ENCODE measurements at places on chromosomes 3 and 15.
A peak's percentile ranks its signal among the peaks of the same experiment; 100 is the strongest.

DNA sequence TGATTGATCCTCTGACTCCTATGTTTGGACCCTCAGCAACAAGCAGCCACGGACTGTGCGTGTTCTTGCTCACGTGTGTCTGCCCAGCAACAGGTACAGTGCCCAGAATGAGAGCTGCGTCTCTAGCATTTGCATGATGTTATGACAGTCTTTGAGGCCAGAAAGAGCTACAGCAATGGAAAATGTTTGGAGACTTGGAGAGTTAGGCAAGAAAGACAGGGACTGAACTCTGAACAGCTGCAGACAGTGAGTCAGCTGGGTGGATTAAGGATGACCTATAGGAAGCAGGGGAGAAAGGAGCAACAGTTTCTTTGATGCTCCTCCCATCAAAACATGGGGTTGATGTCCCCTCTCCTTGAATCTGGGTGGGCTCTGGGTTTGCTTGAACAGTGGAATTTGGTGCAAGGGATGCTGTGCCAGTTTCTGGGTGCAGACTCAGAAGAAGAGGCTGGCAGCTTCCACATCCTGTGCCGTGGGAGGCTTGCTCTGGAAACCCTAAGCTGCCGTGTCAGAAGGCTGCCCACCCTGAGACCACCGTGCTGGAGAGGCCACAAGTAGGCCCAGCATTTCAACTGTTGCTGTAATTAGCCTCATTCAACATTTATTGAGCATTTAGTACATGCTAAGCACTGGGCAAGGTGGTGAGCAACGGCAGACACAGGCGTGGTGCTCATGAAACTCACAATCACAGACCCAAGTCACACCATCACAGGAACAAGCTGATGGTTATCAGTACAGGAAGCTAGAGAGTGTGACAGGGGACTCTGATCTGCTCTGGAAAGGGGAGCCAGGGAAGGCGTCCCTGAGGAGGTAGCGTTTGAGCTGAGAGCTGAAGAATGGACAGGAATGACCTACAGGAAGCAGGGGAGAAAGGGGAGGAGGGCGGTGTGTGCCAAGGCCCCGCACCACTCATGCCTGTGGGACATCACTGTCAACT, 21.7 kb downstream of the CCR9 start:
- DNase-seq: no peak

DNA sequence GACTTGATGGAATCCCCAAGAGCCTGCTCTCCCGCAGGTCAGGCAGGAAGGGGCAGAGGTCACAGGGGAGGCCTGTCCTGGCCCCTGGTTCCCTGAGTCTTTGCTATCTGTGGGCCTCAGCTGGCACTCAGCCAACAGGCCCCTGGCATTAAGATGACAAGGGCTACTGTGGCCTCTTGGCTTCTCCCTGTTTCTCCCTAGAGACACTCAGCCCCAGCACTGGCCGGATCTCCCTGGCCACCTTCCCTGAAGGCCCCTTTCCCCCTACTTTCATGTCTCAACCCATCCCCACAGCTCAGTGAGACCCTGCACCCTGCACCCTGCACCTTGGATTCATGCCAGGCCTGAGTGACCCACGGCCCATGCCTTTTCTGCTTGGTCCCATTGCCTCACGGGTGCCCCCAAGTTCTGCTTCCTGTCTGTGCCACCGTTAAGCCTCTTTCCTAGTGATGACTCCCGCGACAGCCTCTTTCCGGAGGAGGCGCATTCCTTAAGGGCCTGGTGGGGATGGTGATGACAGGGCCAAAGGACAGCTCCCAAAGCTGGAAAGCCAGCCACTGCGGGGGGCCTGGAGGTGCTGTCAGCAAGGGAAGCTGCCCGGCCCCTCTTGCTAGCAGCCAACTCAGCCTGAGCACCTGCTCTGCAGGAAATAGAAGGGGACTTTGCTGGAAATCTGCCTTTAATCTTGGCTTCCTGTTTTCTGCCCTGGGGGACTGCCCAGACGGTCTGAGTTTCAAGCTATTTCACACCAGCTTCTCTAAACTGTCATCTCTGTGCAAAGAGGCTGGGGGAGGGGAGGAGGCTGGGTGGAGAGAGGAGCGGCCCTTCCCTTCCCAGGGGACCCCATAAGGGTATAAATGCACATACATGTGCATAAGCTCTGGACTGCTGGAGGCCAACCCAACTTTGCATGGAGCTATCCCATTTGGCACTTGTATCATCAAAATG, 4.8 kb upstream of the CSK start:
- DNase-seq: peak; percentile 62

- DNase-seq: no peak
These were observed 55.1 kb upstream of the ADGRG7 start for GRCh38 chr3:100554373-100554676.

DNA sequence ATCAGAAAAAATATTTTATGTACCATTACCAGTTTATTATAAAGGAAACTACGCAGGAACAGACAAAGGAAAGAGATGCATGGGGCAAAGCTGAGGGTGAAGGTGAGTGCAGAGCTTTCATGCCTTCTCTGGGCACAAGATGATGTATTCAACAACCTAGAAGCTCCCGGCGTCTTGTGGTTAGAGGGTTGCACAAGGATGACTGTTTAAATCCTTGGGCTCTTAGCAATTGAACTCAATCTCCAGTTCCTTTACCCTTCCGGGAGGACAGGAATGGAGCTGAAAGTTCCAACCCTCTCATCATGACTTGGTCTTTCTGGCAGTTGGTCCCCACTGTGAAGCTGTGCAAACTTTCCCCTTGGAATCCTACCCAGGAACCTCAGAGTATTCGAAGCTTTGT, 542.0 kb downstream of the EPHA3 start:
- DNase-seq: no peak

- no peak for DNase-seq
These were observed 53.9 kb downstream of the LINGO1 start for GRCh38 chr15:77578641-77579372.

GRCh38 chr15:25677719-25678499, 185.2 kb downstream of the ATP10A start:
- DNase-seq: no peak

DNA sequence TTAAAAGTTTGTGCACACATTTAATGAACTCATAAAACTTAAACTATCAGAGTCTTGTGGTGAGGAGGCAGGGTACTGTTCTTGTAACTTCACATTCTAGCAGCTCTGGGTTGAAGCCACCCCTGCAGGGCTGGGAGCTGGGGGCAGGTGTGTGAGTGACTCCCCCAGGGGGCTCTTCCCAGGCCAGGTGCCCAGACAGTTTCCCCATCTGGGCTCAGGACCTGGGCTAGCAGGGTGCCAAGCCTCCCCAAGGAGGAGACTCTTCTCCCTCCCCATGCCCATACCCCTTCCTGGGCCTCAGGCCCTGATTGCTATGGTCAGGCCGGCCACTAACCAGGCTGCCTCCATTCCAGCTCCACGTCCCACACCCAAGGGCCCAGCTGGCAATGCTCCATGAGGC, 22.0 kb upstream of the CHCHD6 start:
- no peak for DNase-seq

DNA sequence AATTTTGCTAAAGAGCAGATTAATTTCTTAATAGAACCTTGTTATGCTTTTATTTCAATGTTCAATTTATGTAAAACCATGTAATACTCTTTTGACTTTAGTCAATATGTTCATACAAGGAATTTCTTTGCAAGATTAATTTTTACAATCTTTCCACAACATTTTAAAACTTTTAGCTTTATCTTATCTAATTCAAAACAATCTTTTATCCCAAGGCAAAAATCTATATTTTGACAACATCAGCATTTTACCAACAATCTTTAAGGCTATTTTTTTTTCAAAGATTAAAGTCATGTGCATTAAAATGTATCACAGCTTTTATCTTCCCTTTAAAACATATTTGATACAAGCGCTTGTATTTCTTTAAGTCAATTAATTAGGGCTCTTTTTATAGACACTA, 914.7 kb downstream of the PLOD2 start:
- DNase-seq: no peak

GRCh38 chr15:101308604-101309435, 13.8 kb upstream of the SNRPA1 start:
- DNase-seq: no peak

DNA sequence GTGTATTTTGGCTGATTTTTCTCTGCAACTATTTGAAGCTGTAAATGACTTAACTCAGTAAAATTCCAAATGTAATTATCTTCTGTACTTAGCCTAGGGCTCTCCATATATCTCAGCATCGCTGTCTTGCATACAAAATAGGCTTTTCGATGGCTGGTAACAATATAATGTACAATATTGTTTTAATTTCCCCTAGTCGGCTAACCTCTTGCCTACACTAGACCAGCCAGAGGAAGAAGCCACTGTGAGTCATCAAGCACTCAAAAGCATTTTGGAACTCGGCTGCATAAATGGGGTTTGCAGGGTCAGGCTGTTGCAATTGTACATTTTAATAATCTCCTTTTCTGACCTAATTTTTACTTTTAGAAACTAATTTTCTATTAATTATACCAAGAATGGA, 583.8 kb downstream of the FOXP1 start:
- no peak for DNase-seq

DNA sequence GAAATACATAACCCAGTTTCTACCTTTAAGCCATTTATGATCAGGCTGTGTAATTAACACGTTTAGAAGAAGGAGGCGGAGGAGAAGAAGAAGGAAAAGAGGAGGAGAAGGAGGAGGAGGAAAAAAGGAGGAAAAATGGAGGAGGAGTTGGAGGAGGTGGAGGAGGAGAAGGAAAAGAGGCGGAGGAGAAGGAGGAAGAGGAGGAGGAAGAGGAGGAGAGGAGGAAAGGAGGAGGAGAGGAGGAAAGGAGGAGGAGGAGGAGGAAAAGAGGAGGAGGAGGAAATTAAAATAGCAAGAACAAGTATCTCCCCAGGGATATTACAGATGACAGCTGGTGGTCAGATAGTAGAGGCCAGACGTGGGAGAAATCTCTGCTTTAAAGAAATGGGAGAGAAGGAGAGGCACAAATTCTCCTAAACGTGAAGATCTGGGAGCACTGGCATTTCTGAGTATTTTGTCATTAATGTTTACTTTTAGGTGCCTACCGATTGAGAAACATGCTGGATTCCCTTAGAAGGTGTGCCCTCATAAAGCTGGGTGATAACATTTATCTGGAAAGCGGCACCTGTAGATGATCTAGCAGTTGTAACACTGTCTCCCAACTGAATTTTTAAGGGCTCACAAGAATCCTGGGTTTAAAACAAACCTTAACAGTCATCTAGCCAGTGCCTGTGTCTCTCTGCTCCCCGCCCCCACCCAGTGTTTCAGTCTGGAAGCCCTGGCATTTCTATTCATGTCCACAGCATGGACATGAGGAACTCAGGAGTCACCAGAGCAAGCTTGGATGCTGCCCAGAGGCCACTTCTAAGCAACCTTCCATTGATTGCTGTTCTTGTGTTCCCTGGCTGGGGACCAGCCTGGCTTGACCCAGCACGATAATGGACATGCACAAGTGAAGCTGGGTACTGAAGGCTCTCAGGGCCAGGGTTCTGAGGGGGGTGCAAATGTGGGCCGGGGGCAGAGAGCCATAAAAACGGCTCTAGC, 75.2 kb downstream of the CHRNA7 start:
- DNase-seq: no peak

- DNase-seq: no peak
These were observed 4.2 kb downstream of the RARRES1 start for GRCh38 chr3:158728061-158728377.

- DNase-seq: peak; percentile 13
These were observed 697 bp upstream of the RAB5A start for GRCh38 chr3:19945969-19946831.

DNA sequence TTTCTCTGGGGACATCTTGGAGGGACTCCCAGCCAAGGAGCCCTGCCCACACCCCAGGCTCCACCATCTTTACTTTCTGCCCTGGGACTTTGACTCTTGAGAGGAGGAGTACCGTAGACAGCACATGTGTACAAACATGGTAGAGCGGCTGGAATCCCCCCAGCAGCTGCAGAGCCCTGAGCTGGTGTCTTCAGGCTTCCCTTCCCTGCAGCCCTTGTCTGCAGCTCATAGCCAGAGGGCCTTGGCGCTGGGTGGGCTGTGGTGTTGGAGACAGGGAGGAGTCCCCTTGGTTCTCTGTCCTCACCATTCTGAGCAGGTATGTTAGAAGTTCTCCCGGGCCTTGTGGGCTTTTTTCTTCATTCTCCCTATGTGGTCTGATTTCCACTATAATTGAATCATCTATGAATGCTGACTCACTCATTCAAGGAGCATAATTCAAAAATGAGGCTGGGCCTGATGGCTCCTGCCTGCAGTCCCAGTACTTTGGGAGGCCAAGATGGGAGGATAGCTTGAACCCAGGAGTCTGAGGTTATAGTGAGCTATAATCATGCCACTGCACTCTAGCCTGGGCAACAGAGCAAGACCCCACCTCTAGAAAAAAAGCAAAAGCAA, 97.8 kb upstream of the MEF2A start:
- no peak for DNase-seq

- DNase-seq: no peak
These were observed 189.3 kb downstream of the EDEM1 start for GRCh38 chr3:5376761-5377160.

DNA sequence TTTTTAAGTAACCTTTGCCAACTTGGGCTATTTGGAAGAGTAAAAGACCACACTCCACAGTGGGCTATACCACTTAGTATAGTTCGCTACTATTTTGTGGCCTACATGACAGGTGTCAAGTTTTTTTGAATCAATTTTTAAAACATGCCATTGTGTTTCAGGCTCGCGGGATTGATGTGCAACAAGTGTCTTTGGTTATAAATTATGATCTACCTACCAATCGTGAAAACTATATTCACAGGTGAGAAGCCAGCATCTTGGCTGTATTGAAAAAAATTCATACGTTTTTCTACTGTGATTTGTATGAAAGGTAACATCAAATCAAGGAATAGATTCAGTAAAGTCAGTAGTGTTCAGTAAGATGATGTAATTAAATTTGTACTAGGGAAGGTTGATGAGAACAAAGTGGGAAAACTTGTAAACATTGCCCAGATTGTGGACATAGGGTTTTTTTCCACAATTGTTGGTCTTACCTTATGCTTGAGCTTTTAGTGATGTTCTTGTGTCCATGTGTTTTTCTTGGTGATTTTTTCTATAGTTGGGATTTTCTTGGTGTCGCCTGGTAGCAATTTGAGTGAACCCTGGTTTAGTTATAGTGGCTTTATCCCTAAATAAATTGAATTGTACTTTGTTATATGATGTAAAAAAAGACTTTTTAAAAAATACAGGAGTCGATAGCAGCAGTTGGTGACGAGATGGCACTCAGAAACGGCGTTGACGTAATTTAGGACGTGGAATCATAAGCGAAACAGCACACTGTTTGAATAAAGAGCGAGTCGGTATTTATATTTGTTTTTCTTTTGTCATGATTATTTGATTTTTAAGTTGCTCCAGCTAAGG, 4.5 kb downstream of the EIF4A2 start:
- DNase-seq: no peak

- DNase-seq: no peak
These were observed 6.5 kb downstream of the KLHL18 start for GRCh38 chr3:47288966-47289910.

- peak; percentile 63 for DNase-seq
These were observed 200.5 kb downstream of the AKAP13 start for GRCh38 chr15:85580879-85581278.

- no peak for DNase-seq
These were observed 256.5 kb downstream of the SHQ1 start for GRCh38 chr3:72591522-72592421.

Data from stimulated activated CD4-positive, alpha-beta T cell treated with anti-CD3 and anti-CD28 coated beads, Interleukin-15, amount 100 ng/mL, for 24 hours (primary cell).